ENCODE measurements at places on chromosomes 13 and 19.

DNA sequence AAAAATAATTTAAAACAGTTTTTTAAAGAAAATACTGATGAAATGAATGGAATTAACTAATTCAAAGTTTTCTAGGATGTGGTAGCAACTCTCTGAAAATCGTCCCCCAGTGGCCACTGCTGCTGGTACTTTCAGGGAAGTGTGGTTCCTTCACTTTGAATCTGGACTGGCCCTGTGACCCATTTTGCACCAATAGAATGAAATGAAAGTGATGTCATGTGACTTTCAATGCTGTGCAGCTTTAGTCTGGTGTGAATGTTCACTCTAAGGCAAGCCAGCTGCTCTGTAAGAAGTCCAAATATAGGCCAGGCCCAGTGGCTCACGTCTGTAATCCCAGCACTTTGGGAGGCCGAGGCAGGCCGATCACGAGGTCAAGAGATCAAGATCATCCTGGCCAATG, 26.4 kb upstream of the HNRNPA1L2 start:
- no peak for DNase-seq

DNA sequence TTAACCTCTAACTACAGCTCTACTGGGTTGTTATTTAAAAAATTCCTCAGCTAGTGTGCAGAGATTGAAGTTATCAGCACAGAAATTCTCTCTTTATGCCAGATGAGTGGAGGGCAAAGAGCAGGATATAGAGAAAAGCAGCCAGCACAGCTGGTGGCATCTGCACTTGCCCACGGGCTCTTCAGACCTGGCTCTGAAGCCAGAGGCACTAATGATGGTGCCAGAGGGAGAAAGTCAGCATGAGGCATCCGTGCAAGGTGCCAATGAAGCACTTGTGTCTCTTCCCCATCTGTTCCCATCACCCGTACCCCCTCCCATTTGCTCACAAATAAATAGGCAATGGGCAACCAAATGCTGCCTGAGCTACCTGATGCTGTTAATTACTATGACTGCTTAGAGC, 138.9 kb downstream of the OLFM4 start:
- no peak for DNase-seq

- DNase-seq: no peak
Observed at GRCh38 chr19:48053856-48054255, 10.0 kb upstream of the CABP5 start.

DNA sequence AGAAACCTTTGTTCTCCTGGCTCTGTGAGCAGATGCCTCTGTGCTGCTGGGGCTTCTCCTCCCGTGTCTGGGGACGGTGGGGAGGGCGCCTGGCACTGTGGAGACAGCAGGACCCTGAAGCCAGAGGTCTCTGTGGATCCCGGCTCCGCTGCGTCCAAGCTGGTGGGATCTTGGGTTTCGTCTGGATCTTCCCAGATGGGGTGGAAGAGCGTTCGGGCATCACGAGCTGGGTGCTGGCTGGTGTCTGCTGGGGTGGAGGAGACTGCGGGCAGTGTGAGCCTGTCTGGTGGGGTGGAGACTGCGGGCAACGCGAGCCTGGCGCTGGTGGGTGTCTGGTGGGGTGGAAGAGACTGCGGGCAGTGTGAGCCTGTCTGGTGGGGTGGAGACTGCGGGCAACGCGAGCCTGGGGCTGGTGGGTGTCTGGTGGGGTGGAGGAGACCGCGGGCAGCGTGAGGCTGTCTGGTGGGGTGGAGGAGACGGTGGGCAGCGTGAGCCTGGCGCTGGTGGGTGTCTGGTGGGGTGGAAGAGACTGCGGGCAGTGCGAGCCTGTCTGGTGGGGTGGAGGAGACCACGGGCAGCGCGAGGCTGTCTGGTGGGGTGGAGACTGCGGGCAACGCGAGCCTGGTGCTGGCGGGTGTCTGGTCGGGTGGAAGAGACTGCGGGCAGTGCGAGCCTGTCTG, 5.6 kb downstream of the TEX29 start:
- DNase-seq: no peak

DNA sequence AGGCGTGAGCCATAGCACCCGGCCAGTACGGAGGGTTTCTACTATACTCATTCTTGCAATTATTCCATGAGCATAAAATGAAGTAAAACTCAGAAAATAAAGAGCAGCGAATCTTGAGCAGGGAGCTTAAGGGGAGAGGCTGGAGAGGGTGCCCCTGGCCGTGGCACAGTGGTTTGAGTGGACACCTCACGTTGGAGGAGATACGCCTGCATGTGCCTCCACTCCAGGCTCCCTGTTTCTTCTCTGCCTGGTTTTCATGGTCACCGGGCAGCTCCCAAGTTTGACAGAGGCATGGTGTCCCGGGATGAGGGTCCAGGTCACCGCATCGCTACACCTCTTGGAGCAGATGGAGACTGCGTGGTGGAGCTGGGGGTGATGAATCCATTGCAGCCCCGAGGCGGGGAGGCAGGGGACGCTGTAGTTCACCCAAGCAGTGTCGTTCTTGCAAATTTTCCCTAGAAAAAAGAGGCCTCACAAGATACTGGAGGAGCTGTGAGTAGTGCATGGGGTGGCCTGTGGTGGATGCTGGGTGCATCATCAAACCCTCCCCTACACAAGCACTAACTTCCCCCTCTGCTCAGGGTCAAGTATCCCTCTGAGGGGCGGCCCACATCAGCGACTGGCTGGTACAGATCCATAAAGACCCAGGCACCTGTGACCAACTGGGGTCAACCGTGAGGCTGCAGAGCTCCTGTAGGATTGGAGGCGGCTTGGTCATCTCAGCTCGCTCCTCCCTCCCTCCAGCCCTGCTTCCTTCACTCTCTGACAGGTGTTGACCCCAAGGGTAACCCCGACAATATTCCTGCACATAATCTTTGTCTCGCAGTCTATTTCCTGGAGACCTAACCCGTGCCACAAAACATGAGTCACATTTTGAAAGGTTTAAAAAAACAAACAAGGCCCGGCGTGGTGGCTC, 3.6 kb upstream of the MIER2 start:
- no peak for DNase-seq

DNA sequence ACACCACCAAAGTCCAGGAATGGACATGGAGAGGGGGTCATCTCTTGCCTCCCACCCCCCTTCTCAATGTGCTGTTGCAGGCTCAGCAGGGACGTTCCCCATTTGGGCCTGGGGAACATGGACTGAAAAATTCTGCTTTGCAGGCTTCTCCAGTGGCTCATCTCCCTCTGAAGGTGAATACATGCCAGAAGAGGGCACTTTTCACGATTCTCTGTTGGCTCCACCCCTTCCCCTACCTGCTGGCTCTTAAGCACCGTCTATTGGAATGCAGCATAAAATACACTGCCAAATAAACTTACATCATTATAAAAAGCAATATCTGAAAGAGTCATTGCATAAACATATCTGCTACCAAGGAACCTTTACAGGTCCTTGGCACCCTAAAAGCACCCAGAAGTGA, 35.7 kb downstream of the NHLRC3 start:
- no peak for DNase-seq

DNA sequence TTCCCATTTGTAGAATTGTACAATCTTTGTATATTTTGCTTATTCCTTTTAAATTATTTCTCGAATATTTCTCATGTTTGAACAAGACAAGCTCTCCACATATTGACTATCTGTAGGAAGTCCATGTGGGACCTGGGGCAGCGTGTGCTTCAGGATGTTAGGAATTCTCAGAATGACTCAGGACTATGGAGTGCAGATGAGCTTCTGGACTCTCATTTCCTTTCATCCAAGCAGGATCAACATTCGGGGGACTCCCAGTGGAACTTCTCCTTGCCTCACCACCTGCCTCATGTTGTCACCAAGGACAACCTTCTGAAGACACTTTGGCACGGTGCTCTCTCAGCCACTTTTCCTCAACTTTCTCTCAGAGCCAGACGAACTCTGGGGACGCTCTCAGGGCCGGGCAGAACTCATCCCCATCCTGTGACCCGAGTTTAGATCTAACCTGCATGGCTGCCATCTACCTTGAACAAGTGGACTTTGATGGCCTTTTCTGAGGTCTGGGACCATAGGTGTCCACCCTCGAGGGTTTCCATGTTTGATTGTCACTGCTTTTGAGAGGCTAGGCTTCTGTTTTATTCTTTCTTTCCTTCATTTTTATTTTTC, 441.7 kb downstream of the IRS2 start:
- DNase-seq: no peak

DNA sequence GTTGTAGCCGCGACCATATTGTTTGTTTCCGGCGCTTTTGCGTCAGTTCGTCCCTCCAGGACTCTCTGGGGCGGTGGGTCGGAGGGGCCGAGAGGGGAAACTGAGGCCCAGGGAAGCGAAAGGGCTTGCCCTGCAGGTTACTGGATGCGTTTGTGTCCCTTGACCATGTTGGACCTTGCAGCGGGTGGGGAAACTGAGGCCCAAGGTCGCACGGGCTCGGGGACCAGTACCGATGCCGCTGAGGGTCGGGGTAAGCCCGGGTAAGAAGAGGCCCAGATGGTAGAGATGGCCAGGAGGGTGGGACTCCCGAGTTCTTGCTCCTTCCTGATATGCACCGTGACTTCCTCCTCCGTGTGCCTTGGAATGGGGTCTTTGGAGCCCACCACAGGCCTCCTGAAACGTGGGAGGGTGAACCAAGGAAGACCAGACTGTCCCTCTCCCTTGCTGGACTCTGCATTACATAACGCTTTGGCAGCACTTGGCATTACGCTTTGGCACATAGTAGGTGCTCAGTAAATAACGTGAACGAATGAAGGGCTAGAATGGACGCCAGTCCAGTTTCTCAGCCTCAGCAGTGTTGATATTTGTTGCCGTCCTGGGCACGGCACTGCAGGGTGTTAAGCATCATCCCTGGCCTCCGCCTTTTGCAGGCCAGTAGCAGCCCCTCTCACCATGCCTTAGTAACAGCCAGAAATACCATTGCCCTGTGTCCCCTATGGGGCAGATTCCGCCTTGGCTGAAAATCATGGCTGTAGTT, 743 bp downstream of the CHAF1A start:
- no peak for DNase-seq

DNA sequence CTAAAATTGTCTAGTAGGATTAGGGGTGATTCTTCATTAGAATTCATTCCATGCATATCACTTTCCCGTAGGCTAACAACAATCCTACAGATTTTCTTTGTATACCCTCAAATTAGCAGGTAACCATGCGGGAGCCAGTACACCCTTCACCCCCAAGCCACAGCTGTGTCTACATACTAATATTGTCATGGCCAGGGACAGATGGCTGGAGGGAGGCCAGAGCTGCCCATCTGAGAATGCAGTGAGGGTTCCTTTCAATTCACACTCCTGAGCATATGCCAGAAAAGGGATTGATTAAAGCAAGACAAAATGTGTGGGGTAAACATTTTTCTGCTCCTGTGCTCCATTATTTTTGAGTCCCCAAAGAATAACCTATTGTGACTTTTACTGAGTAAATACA, 68.9 kb downstream of the FREM2 start:
- no peak for DNase-seq

GRCh38 chr13:101382086-101382485, 34.2 kb downstream of the NALCN start:
- DNase-seq: no peak

DNA sequence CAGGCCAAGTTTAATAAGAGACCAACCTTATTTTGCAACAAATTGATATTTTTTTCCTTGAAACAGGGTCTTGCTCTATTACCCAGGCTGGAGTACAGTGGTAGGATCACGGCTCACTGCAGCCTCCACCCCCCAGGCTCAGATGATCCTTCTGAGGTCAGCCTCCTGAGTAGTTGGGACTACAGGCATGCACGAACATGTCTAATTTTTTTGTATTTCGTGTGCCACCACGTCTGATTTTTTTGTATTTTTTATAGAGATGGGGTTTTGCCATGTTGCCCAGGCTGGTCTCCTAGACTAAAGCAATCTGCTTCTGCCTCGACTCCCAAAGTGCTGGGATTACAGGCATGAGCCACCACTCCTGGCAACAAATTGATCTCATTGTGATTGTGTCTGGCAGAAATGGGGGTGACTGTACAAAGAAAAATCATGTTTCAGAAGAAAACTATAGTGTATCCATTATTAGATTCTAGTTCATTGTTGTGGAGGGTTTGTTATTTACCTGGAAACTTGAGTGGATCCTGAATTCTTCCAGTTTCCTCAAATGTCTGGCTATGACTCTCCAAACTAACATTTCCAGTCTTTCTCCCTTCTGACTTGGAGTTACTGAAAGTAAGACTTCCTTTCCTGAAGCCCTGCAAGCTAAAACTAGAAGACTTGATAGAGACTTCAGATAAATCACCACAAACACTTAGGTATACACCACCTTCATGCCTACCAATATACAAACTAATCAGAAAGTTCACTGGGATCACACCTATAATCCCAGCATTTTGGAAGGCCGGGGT, 17.3 kb upstream of the AKT2 start:
- no peak for DNase-seq

DNA sequence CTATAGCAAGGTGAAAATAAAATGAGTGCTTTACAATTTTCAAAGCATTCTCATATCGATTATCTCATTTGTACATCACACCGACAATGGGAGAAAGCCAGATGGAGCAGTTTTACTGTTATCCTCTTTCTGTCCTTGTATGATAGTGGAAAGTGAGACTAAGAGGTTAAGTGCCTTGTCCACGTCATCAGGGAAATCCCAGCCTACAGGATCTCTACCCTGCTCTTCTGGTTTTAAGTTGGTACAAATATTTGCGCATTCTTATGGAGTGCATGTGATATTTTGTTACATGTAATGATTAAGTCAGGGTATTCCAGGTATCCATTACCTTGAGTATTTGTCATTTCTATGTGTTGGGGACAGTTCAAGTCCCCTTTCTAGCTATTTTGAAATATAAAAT, 12.4 kb upstream of the ENOX1 start:
- DNase-seq: no peak

Data from head of caudate nucleus (tissue), 42 donors.